ENCODE measurements at places on chromosomes 13 and 19.

GRCh38 chr13:44564936-44565335 lies 11.2 kb downstream of the TSC22D1 start:
- H3K4me1 ChIP-seq = peaks cover 1% of the 10 kb centered on the region
- H3K27me3 ChIP-seq = peaks cover 19% of the 10 kb centered on the region
- no peak for DNase-seq
- H3K27ac ChIP-seq = no peak overlapping the region

DNA sequence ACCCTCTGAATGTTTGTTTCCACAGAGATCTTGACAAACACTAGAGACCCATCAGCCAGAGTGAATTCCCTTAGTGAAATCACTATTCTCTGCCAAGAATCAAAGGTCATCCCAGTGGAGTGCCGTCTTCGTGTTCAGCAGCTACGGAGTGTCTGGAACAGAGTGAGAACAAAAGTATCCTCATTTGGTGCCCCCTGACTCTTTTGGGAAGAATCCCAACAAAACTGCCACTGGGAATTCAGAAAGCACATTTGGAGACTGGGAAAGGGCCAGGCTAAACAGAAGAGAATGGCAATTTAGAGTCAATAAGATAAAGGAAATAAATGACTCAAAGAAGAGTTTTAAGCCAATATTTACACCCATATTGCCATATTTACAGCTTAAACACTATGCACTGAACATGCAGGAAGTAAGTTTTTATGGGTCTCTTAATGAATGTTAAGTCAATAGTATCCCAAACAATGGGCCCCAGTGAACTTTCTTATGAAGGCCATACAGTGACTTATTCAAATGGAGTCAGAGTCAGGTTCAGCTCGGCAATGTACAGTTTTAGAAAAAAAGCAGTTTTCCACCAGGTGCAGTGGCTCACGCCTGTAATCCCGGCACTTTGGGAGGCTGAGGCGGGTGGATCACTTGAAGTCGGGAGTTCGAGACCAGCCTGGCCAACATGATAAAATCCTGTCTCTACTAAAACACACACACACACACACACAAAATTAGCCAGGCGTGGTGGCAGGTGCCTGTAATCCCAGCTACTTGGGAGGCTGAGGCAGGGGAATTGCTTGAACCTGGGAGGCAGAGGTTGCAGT lies 392.6 kb downstream of the KLF5 start:
- no peaks in the 10 kb centered on the region for H3K27me3 ChIP-seq
- no peaks in the 10 kb centered on the region for H3K4me1 ChIP-seq
- H3K36me3 ChIP-seq = no peaks in the 10 kb centered on the region
- no peak overlapping the region for H3K4me3 ChIP-seq
- no peak for DNase-seq
- H3K27ac ChIP-seq = no peak overlapping the region

DNA sequence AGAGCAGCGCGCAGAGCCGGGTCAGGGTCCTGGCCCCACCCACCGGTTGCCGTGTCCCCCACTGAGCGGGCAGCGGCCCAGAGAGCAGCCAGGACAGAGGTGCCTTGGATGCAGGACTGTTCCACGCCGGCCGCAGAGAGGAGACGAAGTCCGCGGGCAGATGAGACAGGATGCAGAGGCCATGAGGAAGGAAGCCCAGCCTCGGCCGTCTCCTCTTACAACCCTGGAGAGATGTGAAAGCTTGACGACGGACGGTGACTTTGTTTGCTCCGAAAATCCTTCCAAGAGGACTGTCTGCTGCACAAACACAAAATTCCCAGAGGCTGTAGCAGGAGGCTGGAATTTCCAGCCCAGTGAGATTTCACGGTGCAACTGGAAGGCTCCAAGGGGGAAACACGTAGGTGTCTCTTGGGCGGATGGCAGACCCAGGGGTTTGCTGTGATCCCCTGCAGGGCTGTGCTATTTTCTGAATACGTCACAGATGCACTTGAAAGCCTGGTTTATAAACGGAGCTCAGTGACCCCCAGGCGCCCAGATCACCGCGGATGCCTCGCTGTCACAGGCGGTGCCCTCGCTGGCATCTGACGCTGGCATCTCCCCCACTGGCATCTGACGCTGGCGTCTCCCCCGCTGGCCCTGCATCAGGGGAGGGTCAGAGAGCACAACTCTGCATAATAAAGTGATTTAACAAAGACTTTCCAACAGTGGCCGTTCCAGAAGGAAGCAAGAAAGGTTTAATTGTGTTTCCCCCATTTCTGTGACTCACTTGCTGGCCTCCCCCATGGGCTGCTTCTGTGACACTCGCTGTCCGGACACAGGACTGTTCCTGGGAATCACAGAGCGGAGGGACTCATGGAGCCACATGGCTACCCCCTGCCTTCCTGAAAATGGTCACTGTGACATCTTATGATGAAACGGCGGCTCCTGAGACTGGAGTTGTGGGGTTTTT lies 62.0 kb upstream of the C13orf46 start:
- H3K27ac ChIP-seq = no peak overlapping the region
- H3K4me3 ChIP-seq = no peak overlapping the region
- H3K4me1 ChIP-seq = no peaks in the 10 kb centered on the region
- no peak for DNase-seq

- H3K4me3 ChIP-seq = no peak overlapping the region
- no peaks in the 10 kb centered on the region for H3K36me3 ChIP-seq
Observed at GRCh38 chr19:46426035-46426505, 2.7 kb downstream of the PNMA8C start.

DNA sequence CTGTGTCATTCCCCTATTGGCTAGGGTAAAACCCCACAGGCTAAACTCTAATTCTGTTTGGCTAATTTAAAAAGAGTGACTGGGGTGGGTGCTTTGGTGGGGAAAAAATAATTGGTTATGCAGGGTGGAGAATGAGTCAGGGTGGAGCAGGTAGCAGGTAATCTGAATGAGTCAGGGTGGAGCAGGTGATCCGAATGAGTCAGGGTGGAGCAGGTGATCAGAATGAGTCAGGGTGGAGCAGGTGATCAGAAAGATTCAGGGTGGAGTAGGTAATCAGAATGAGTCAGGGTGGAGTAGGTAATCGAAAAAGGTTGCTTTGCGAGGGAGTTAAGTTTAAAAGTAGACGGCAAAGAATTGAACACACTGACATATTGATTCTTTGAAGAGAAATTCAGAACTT lies 1218.8 kb upstream of the ATXN8OS start:
- H3K36me3 ChIP-seq = no peaks in the 10 kb centered on the region
- H3K27me3 ChIP-seq = no peaks in the 10 kb centered on the region
- no peak overlapping the region for H3K27ac ChIP-seq
- no peak for DNase-seq
- no peaks in the 10 kb centered on the region for H3K4me1 ChIP-seq
- no peak overlapping the region for H3K4me3 ChIP-seq

DNA sequence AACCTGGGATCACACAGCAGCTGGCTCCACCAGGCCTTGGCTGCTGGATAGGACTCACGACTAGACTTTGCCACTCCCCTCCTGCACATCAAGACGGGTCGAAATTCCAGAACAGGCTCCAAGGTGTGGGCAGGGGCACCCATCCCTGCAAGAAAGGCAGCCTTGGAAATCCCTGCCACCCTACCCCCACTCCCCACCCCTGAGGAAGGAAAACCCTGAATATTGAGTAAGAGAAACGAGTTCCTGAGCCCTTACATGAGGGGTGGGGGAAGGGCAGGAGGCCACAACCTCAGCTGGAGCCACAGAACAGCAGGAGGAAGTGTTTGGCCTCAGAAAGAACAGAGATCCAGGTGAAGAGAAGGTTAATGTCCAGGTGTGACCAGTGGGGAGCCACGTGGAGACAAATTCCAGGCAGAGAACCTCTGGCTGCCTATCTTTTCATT lies 20.1 kb downstream of the DEDD2 start:
- peaks cover 63% of the 10 kb centered on the region for H3K36me3 ChIP-seq
- peaks cover 48% of the 10 kb centered on the region for H3K4me1 ChIP-seq
- peak overlapping the region; percentile 33 for H3K4me3 ChIP-seq

DNA sequence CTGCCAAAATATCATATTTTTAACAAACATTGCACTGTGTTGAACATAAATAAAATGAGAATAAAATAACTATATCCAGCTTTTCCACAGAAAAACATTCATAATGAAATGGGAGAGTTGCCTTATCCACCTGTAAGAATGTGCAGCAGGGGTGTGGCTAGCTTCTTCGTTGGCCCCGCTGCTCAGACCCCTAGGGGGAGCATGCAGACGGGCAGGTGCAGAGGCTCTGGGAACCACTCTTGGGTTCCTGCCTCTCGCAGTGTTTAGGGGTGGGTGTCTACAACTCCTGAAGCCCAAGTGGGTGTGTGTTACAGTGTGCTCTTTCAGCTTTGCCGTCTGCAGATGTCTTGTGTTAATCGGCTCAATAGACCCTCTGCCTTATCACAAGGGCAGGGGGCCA lies 121.7 kb downstream of the SLITRK5 start:
- no peaks in the 10 kb centered on the region for H3K27me3 ChIP-seq
- H3K36me3 ChIP-seq = no peaks in the 10 kb centered on the region
- no peak overlapping the region for H3K4me3 ChIP-seq
- H3K4me1 ChIP-seq = no peaks in the 10 kb centered on the region
- DNase-seq = no peak
- H3K27ac ChIP-seq = no peak overlapping the region

DNA sequence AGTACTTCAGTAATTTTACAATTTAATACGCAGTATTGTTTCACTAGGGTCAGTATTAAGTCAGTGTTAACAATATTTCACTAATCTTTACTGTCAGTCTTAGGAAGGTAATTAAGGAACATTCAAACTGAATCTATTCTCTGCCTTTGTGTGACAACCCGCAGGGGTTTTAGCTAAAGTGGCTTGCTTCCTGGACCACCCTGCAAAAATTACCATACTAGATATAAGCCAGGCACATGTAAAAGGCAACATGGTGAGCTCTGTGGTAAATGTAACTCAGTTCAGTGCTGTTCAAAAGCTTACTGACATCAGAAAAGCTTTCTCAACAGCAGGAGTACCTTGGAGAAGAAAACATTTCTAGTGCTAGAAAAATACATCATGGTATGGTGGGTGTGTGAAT lies 116.7 kb downstream of the FREM2 start:
- DNase-seq = no peak
- no peaks in the 10 kb centered on the region for H3K4me1 ChIP-seq
- H3K27ac ChIP-seq = no peak overlapping the region
- no peaks in the 10 kb centered on the region for H3K27me3 ChIP-seq

DNA sequence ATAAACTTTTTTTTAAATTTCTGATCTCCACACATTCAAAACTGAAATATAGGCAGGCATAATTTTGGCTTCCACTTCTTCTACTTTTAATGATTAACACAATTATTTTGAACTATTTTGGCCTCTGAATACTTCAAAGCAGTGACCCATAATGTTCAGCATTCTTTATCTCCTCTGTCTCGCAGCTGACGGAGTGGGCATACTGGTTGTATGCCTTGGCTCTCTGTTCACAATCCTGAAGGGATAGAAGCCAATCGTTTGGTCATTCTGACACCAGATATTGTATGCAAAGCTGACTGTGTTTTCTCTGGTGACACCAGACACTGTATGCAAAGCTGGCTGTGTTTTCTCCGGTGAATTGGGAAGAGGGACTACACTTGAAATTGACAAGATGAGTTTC lies 833.0 kb downstream of the EFNB2 start:
- H3K36me3 ChIP-seq = no peaks in the 10 kb centered on the region
- no peak overlapping the region for H3K4me3 ChIP-seq
- H3K27me3 ChIP-seq = no peaks in the 10 kb centered on the region

- no peaks in the 10 kb centered on the region for H3K27me3 ChIP-seq
- DNase-seq = no peak
- peaks cover 18% of the 10 kb centered on the region for H3K4me1 ChIP-seq
- H3K4me3 ChIP-seq = no peak overlapping the region
- H3K36me3 ChIP-seq = peaks cover 57% of the 10 kb centered on the region
- peak overlapping the region; percentile 7 for H3K27ac ChIP-seq
Observed at GRCh38 chr19:55390461-55390880, 4.7 kb downstream of the RPL28 start.

DNA sequence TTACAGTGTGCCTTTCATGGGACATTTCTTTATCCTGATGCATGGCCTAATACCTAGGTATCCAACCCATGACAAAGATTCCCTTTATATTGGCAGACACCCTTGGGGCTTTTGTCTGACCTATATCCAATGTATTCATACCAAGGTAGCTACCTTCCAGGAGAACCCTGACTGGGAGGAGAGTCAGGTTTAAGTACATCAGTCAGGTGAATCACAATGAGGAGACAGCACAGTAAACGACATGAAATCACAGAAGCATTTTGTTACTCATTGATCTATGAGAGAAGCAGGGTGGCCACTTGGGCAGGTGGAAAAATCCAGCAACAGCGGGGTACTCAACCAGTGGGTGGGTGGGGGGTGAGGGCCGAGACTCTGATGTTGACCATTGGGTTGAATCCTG lies 527.4 kb upstream of the ATXN8OS start:
- H3K36me3 ChIP-seq = no peaks in the 10 kb centered on the region

DNA sequence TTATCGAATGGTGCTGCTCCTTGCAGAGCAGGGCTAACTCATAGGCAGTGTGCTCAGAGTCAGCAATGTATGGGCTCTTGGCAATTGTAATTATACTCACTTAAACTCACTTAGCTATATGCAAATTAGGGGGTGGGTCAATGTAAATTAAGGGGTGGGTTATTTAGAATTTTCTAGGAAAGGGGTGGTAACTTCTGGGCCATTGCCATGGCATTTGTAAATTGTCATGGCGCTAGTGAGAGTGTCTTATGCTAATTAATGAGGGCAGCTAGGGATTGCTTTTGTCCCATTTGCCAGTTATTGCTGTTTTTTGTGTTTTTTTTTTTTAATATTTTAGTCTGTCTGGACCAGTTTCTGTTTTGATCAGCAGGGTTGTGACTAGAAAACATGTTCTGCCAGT lies 68.4 kb downstream of the DIAPH3 start:
- H3K4me3 ChIP-seq = no peak overlapping the region
- no peaks in the 10 kb centered on the region for H3K27me3 ChIP-seq
- H3K4me1 ChIP-seq = peaks cover 10% of the 10 kb centered on the region
- H3K36me3 ChIP-seq = peaks cover 37% of the 10 kb centered on the region
- H3K27ac ChIP-seq = no peak overlapping the region

DNA sequence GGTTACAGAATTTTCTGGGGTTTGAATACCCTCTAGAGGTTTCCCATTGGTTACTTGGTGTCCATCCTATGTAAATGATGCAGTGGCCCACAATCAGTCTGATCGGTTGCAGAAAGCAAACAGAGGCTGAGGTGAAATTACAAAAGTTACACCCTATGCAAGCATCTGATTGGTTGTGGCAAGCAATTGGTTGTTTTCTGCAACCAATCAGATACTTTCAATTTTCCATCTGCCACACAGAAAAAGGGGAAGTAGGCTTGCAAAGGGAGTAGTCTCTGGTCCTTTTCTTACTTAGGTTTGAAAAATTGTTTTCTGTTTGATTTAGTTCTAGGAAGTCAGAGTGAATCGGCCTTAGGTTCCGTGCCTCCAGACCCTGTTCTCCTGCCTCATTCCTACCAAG lies 93.1 kb downstream of the WTIP start:
- H3K27ac ChIP-seq = no peak overlapping the region
- no peak for DNase-seq
- no peaks in the 10 kb centered on the region for H3K36me3 ChIP-seq
- H3K4me1 ChIP-seq = no peaks in the 10 kb centered on the region

GRCh38 chr13:95180513-95181245 lies 120.6 kb downstream of the ABCC4 start:
- no peak for DNase-seq
- no peak overlapping the region for H3K4me3 ChIP-seq
- H3K27ac ChIP-seq = peak overlapping the region; percentile 63
- peaks cover 60% of the 10 kb centered on the region for H3K4me1 ChIP-seq

GRCh38 chr13:31739226-31739625 lies at the start of gene RXFP2:
RXFP2 (plus strand) TSS chr13:31739526; CDS start chr13:31739613, 87 bp downstream.
- no peaks in the 10 kb centered on the region for H3K36me3 ChIP-seq
- H3K27me3 ChIP-seq = peaks cover 12% of the 10 kb centered on the region
- H3K4me1 ChIP-seq = peaks cover 2% of the 10 kb centered on the region
- no peak within 1 kb of the TSS for H3K27ac ChIP-seq
- DNase-seq = no peak

- H3K27me3 ChIP-seq = peaks cover 3% of the 10 kb centered on the region
- no peak overlapping the region for H3K27ac ChIP-seq
- H3K36me3 ChIP-seq = no peaks in the 10 kb centered on the region
- no peaks in the 10 kb centered on the region for H3K4me1 ChIP-seq
Observed at GRCh38 chr13:51934461-51935087, 72.8 kb downstream of the CCDC70 start.
